Sciatic nerve (tissue), 2 donors: ENCODE measurements at places on chromosomes 7 and 10. TPM values are rescaled to one million over a fixed set of nuclear protein-coding genes. Genes with fewer than 3 reads are reported as not detected.

DNA sequence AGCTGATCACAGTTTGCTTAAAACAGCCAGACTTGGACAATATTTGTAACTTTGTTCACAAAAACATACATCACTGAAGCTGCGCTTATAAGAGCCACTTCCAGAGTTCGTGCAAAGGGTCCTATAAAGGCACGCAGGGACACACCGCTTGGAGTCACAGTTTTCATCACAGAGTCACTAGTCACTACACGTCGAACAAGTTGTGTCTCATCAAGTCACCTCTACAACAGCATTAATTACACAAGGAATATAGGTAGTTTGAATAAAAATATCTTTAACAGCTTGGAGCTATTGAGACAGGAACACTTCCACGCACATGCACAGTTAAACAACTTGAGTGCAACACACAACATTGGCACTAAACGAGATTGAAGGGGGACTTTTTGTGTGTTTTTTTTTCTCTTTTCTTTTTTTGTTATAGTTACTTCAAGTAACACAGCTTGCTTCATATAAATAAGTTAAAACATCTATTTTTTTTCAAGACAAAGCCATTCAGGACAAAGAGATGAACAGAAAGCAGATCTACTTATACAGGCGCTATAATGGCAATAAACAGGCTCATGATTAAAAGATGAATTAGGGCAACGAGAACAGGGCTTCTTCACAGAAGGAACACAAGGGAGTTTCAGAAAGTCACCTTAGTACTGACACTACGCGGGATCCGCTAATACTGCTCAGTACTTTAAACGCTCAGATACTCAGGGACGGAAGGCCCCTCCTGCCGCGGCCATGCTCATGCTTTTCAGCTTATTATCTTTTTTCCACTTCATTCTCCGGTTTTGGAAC is 2.2 kb downstream of the HOXA5 start:
- no peak for DNase-seq

DNA sequence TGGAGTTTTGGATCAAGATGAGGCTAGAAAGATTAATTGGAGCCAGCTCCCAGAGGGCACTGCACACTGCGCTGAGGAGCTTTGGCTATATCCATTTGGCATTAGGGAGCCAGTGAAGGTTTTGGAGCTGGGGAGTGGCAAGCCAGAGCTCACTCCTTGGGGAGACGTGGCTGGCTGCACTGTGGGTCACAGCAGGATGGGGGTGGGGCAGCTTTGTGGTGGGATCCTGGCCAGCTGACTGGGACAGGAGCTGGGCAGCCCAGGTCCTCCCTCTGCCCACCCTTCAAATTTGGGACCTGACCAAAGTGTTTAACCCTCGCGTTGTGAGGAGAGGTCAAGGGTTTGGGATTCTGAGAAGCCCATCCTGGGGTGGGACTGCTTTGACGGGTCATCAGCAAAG is 5.0 kb downstream of the C10orf105 start:
- no peak for DNase-seq

The METTL2B gene
- total RNA-seq, result 23.3 TPM

DNA sequence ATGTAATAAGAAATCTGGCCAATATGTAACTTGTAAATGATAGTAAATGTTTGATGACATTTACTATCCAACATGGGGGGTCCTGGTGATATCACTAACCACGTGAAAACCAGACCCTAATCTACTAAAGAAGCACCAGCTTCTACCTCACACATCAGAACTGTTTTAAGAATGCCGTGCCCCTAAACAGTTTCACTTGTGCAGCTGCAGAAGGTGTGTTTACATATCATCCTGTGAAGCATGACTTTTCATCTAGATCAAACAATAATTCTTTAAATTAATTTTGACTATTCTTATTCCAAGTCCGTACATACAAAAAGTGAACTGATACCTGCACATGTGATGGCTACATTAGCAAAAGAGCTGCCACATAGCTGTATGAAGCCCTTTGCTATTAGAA is 61.0 kb downstream of the STEAP1B start:
- no peak for DNase-seq

The ITIH2 gene
- total RNA-seq, result not detected

- no peak for DNase-seq
These were observed 35.7 kb upstream of the PIP start for GRCh38 chr7:143096146-143096545.

GRCh38 chr7:136229790-136230189 is 252.6 kb upstream of the MTPN start:
- DNase-seq, result no peak

The COG5 gene
- total RNA-seq, result 55.7 TPM

The SAP25 gene
- 13.6 TPM for total RNA-seq

- DNase-seq, result no peak
These were observed 44.5 kb upstream of the ACBD5 start for GRCh38 chr10:27285093-27285492.

The CALHM3 gene
- total RNA-seq, result not detected

DNA sequence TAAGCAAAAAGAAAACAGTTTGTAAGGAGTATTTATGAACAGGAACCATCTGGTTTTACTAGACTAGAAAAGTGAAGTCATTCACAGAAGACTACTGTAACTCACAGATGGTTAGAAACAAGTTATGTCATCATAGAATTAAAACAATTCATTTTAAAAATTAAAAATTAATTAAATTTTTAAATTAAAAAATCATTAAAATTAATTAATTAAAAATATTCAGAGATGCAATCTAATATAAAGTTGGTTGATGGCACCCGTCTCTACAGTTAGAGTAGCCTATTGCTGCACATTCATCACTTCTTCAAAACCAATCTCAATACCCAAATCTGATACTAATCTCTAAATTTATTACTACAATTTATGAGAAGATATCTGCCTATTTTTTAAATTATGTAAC is 454.8 kb upstream of the NUPR2 start:
- DNase-seq, result no peak

DNA sequence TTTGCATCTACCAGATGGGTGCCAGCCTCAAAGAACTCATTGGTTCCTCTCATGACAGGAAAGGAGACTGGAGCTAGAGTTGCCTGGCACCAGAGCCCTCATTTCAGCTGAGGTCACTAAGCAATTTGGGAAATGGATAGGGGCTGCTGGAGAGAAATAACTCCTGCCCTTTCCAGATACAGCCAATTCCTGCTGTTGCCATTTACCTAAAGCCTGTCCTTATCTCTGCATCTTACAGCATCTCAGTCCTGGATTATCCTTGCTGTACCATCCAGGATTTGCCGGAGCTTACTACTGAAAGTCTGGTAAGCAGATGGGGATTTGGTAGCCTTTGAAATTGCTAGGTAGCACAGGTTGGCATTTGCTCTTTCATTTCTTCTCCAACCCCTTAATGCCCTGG is 31.9 kb upstream of the SMKR1 start:
- no peak for DNase-seq

- DNase-seq, result peak; percentile 89
These were observed 274.9 kb upstream of the GALNT17 start for GRCh38 chr7:70856901-70857630.

GRCh38 chr7:17745610-17746009 is 194.7 kb downstream of the SNX13 start:
- no peak for DNase-seq

DNA sequence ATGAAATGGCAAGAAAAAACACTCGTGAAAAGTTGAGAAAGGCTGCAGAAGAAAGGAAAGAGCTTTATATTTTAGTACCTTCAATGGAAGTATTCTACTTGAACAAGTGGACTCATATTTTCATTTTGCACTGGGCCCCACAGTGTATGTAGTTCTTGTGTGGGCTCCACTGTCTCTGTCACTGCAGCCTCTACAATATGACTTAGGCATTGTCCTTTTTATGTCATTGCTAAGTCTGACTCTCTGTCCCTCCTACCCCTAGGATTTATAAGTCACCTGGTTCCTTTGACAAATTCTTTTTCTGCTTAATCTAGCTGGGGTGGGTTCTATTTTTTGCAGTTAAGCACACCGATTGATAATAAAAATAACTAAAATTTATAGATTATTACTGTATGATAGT is 27.7 kb upstream of the SOSTDC1 start:
- no peak for DNase-seq

GRCh38 chr10:133537546-133538545 is 10.7 kb downstream of the CYP2E1 start:
- no peak for DNase-seq

DNA sequence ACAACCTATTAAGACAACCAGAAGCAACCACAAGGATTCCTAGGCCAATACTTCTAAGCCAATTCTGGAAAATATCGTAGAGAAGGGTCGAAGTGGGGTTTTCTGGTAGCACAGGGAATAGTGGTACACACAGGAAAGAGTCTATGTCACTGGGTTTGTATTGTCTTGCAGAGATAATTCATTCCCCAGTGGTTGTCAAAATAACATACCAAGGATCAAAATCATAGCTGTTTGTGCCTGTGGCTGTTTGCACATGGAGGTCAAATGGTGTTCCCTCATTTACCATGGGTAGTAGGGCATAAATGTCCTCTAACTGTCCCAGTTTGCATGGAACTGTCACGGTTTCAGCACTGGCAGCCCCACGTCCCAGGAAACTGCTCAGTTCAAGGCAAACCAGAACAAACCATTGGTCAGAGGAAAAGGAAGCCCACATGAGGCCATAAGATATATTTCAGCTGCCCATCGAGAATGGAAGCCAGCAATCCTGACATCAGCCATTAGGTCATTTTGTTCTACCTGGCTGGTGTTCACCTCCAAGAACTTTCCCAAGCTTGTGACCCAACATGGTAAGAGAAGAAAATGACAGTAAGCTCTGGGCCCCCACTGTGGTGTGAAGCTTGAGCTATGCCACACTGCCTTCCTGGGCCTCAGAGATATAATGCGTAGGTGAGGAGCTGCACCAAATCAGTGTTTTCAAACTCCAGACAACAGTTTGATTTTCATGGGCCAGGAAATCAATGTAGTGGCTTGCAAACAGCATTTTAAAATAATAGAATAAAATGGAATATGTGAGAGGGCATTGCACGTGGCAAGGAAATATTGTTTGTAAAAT is 53.9 kb upstream of the NFE2L3 start:
- no peak for DNase-seq

- DNase-seq, result no peak
These were observed 119.0 kb upstream of the EEPD1 start for GRCh38 chr7:36034020-36034419.

The PDGFA gene
- 36.5 TPM for total RNA-seq

The NEURL1 gene
- 0.36 TPM for total RNA-seq

The TBX20 gene
- total RNA-seq, result not detected
